ENCODE measurements at places on chromosomes 3 and 15.

GRCh38 chr15:62880278-62880677 is 162.3 kb upstream of the TPM1 start:
- H3K36me3 ChIP-seq = no peaks in the 10 kb centered on the region
- no peak overlapping the region for H3K4me3 ChIP-seq
- peaks cover 5% of the 10 kb centered on the region for H3K4me1 ChIP-seq
- no peaks in the 10 kb centered on the region for H3K27me3 ChIP-seq
- DNase-seq = no peak

GRCh38 chr3:152149832-152150231 is 118.9 kb upstream of the MBNL1 start:
- no peaks in the 10 kb centered on the region for H3K4me1 ChIP-seq
- H3K27me3 ChIP-seq = no peaks in the 10 kb centered on the region
- H3K4me3 ChIP-seq = no peak overlapping the region
- H3K27ac ChIP-seq = no peak overlapping the region
- no peaks in the 10 kb centered on the region for H3K36me3 ChIP-seq

DNA sequence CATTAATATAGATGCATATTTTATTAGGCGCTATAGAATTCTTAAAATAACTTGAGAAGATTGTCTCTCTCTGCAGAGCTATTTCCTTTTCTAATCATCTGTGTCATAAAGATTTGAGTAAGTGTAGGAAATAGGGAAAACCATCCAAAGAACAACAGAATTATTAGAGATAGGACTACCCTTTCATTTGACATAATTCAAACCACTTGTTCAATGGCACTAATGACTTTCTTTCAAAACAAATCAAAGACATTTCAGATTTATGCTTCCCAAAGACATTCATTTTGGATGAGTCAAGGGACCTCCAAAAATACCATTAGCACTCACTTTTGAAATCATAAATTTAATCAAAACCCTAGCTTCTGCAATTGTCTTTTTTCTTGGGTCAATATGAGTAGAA is 29.5 kb downstream of the PRICKLE2 start:
- no peaks in the 10 kb centered on the region for H3K27me3 ChIP-seq
- DNase-seq = no peak
- no peak overlapping the region for H3K27ac ChIP-seq
- H3K36me3 ChIP-seq = no peaks in the 10 kb centered on the region

DNA sequence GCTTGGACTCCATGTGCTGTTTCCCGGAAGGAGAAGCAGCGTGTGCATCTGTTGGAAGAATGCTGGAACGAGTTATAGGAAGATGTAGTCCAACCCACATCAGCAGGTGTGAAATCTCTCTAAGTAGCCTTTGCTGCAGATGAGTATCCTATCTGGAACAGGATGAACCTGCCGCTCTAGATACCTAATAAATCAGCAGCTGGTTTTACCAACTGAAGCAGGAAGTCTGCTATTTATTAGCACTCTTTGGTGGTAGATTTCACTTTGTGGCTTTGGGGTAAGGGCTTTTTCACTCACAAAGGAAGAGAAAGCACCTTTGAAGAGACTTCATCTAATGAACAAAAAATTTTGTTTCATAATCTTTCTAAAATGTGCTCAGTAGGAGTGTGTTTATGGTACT is 66.4 kb downstream of the DCUN1D1 start:
- no peak overlapping the region for H3K4me3 ChIP-seq
- DNase-seq = no peak
- H3K4me1 ChIP-seq = no peaks in the 10 kb centered on the region
- peaks cover 33% of the 10 kb centered on the region for H3K36me3 ChIP-seq
- no peaks in the 10 kb centered on the region for H3K27me3 ChIP-seq
- no peak overlapping the region for H3K27ac ChIP-seq

GRCh38 chr3:150912501-150912900 is 7.3 kb upstream of the MINDY4B start:
- no peak overlapping the region for H3K27ac ChIP-seq
- H3K4me1 ChIP-seq = no peaks in the 10 kb centered on the region
- no peaks in the 10 kb centered on the region for H3K27me3 ChIP-seq
- no peak for DNase-seq
- H3K36me3 ChIP-seq = no peaks in the 10 kb centered on the region

GRCh38 chr3:71107926-71108325 is 475.6 kb downstream of the FOXP1 start:
- no peak for DNase-seq
- peaks cover 18% of the 10 kb centered on the region for H3K4me1 ChIP-seq
- peaks cover 7% of the 10 kb centered on the region for H3K36me3 ChIP-seq

DNA sequence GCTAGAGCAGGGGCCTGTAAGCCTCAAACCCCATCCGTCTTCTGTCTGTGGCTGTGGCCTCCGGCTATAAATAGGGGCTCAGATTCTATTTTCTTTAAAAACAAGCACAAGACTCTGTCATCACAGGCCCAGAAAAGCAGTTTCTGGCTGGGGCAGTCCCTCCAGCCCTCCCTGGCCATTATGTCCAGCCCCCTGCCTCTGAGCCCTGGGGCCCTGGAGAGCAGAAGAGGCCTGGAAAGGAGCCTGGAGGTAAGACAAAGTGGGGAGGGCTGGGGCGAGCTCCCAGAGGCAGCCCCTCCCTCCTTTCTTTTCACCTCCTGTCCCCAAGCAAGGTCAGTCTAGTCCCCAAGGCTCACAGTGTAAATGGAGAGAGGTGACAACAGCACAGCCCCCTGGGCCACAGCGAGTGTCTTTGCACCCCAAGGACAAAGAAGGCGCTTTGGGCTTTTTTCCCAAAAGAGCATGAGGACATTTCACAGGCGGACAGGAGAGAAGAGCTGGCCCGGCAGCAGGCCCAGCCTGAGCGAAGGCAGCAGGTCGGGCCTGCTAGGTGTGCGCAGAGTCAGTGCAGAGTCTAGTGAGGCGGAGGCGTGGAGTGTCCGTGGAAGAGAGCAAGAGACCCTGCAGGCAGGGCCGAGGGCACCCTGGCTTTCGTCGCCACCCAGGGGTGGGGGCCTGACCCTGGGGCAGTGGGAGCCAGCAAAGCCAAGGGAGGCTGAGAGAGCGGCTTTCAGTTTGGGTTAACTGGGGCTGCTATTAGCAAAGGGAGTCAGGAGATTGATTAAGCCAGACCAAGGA is 188.3 kb downstream of the TBC1D2B start:
- H3K27me3 ChIP-seq = no peaks in the 10 kb centered on the region
- no peaks in the 10 kb centered on the region for H3K36me3 ChIP-seq
- DNase-seq = no peak
- H3K4me3 ChIP-seq = no peak overlapping the region

Measured in tibial nerve (tissue), 4 donors.